ENCODE measurements at places on chromosomes 7 and 10.
A peak's percentile ranks its signal among the peaks of the same experiment; 100 is the strongest.

DNA sequence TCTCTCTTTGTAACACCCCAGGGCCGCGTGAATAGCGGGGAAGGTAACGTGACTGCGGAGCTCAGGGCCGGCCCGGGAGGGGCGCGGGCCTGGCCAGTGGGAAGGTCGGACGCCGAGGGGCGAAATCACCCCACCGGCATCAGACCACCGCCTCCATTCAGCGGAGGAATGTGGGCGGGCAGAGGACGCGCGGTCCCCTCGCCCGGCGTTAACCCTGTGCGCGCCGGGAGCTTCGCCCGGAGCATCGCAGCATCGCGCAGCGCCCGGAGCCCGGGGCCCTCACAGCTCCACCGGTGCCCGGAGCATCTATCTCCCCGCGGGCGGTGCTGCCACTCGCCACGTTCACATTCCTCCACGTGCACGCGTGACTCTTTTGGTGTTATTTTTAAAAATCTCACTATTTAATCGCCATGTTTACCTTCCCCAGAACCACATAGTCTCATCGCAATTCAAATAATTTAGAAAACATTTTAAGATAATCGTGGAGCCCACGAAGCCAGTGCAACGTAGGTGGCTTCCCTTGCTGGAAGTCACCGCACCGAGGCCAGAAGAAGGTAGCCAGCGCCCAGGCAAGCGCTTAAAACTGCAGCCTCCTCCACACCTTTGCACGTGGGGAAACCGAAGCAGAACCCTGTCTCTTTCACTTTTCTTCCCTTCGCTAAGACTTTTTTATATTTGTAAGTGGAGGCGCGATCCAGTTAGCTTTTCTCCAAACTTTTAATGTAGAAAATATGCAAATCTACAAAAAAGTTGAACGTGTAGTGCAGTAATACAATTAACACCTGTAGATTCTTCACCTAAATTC is 21.8 kb downstream of the FGFBP3 start:
- peaks cover 12% of the 10 kb centered on the region for H3K4me1 ChIP-seq
- peak; percentile 33 for DNase-seq
- peak overlapping the region; percentile 77 for H3K4me3 ChIP-seq
- no peaks in the 10 kb centered on the region for H3K36me3 ChIP-seq
- no peaks in the 10 kb centered on the region for H3K27me3 ChIP-seq

DNA sequence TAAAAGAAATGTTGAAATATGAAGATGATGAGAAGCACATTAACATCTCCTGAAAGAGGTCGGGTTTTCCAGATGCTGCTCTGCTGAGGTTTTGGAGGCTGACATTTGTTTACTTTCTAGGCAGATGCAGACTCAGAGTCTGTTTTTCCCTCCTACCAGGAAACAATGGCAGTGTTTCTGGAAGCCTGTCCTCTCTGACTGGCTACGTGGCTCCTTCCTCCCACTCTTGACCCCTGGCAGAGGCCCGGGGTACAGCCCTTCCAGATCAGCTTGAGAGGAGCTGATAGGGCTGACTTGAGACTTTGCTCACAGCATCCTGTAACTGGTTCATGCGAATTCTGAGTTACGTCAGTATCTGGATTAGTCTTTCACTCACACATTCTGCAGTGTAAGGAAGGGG is 41.1 kb upstream of the IL15RA start:
- no peak overlapping the region for H3K4me3 ChIP-seq
- H3K27me3 ChIP-seq = no peaks in the 10 kb centered on the region
- H3K4me1 ChIP-seq = no peaks in the 10 kb centered on the region
- no peaks in the 10 kb centered on the region for H3K36me3 ChIP-seq
- DNase-seq = no peak

DNA sequence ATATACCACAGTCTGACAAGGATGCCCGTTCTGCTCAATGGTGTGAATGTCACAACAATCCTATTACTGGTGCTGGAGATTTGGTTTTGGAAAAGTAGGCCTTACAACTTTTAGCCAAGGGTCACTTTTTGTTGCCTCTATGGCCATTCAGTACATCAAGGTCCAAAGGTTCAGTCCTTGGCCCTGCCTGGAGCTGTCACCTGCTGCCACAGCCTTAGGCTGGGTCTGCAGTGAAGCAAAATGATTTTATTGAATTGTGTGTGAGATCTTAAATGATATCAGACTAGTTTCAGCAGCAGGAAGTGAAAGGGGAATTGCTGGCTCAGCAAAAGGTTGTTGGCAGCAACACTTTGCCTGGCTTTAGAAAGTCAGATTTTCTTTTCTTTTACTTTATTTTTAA is 427.6 kb downstream of the THSD7A start:
- H3K27ac ChIP-seq = no peak overlapping the region
- no peaks in the 10 kb centered on the region for H3K27me3 ChIP-seq
- no peaks in the 10 kb centered on the region for H3K36me3 ChIP-seq
- no peak for DNase-seq
- H3K4me3 ChIP-seq = no peak overlapping the region

- no peaks in the 10 kb centered on the region for H3K36me3 ChIP-seq
- H3K4me3 ChIP-seq = no peak overlapping the region
- H3K4me1 ChIP-seq = no peaks in the 10 kb centered on the region
- no peaks in the 10 kb centered on the region for H3K27me3 ChIP-seq
These were observed 549.4 kb upstream of the C7orf33 start for GRCh38 chr7:148041156-148041555.

- H3K4me3 ChIP-seq = no peak overlapping the region
- no peak overlapping the region for H3K27ac ChIP-seq
- no peaks in the 10 kb centered on the region for H3K36me3 ChIP-seq
These were observed 197.8 kb upstream of the SORCS1 start for GRCh38 chr10:107362306-107362705.

DNA sequence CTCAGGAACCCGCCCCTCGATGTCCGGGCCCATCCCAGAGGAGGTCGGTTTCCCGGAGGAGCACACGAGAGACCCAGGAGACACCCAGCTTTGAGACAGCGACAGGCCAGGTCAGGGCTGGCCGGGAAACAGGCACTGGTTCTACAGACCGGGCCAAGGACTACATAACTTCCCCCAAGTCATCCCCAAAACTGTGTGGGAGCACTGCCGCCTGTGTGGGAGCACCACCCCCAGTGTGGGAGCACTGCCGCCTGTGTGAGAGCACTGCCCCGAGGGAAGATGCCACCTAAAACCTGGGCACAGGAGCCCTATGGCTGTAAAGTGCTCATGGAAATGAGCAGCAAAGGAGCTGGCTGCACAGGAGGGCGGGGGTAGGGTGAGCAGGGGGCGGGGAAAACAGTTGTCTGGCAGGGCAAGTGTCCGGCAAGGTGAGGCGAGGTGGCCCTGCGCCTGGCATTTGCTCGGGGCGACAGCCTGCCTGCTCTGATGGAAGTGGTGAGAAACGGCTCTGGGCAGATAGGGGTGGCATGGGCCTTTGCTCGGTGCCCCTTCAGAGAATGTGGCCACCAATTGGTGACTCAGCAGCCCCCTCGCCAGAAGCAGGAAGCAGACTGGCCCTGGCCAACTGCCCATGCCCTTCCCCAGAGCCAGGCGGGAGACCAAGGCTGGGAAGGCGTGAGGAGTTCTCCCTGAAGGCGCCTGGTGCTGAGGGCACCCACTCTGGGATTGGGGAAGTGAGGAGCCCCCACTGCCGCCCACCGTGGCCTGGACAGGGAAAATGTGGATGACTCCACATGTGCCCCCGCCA is 26.2 kb downstream of the PAPOLB start:
- no peak for DNase-seq
- no peak overlapping the region for H3K4me3 ChIP-seq
- no peaks in the 10 kb centered on the region for H3K4me1 ChIP-seq
- H3K36me3 ChIP-seq = no peaks in the 10 kb centered on the region
- H3K27ac ChIP-seq = no peak overlapping the region
- H3K27me3 ChIP-seq = no peaks in the 10 kb centered on the region

DNA sequence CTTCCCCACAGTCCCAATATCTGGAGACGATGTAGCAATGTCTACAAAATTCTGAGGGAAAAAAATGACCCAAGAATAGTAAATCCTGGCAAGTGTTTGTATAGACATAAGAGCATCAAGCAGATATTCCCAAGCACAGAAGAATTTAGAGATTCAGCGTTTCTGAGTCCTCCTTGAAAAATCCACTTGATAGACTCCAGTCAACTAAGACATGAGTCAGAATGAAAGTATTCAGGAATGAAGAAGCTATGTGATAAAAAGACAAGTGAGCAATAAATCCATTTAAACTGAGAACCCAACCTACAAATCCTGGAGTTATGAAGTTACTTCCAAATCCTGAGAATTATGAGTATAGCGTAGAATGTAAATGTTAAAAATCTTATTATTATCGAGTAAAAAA is 86.1 kb upstream of the NPY start:
- no peaks in the 10 kb centered on the region for H3K36me3 ChIP-seq
- H3K4me3 ChIP-seq = no peak overlapping the region
- no peak overlapping the region for H3K27ac ChIP-seq
- no peaks in the 10 kb centered on the region for H3K4me1 ChIP-seq

DNA sequence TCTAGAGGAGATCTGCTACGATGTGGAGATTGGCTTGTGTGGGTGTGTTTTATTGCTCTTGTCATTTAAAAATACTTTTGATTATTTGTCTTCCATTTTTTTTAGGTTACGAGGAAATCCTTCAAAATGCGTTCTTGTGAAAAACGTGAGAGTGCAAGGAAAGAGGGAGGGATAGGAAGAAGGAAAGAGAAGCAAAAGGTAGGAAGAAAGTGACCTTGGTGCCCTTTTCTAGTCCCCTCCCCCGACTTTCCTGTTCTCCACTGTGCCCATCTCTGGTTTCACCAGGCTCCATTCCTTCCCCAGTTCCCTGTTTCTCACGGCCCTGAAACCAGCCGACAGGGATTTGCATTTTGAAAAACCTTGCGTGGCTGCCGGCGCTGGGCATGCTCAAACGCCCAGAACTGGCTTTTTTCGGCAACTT is 506 bp upstream of the GNAI1 start:
- H3K4me1 ChIP-seq = peaks cover 17% of the 10 kb centered on the region
- DNase-seq = no peak
- H3K36me3 ChIP-seq = no peaks in the 10 kb centered on the region
- peak overlapping the region; percentile 83 for H3K27ac ChIP-seq
- no peaks in the 10 kb centered on the region for H3K27me3 ChIP-seq
- H3K4me3 ChIP-seq = peak overlapping the region; percentile 95

- H3K4me3 ChIP-seq = no peak overlapping the region
- H3K4me1 ChIP-seq = no peaks in the 10 kb centered on the region
- H3K27me3 ChIP-seq = no peaks in the 10 kb centered on the region
- DNase-seq = no peak
- H3K27ac ChIP-seq = no peak overlapping the region
These were observed 402.0 kb upstream of the NRG3 start for GRCh38 chr10:81472927-81473470.

DNA sequence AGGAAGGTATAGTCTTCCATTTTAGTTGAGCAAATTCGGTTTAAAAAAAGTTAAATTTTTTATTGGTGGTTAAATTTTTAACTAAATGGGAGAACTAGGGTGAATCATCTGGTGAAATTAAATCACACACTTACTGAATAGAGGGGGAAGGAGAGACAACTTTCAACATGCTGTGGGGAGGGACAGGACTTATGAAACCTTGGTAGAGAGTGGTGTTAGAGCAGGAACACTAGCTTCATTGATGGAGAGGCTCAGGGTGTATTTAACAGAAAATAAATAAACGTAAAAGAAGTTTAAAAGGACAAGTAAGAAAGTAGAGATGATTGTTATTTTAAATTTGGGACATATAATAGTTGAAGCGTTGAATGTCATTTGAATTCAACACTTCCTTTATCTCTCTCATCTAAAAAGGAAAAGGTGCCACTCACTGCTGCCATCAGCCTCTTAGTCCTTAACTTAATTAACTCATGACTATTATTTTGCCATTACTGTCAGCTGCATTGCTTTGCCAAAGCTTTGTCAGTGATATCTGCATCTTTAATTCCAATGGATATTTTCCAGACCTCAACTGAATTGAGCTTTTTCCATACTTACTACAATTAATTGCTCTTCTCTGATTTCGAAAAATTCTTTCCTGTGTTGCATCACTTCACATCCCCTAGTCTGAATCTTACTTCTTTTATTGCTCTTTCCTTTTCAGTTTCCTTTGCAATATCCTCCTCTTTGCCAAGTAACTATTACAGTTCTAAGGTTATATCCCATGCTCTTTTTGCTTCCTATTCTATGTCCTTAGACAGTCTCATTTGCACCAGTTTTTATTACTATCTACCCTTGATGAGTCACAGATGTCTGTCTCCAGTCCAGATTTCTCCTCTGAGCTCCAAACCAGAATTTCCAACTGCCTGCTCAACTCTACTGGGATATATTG is 71.7 kb downstream of the GNAT3 start:
- H3K4me1 ChIP-seq = no peaks in the 10 kb centered on the region
- H3K4me3 ChIP-seq = no peak overlapping the region
- no peaks in the 10 kb centered on the region for H3K27me3 ChIP-seq
- H3K36me3 ChIP-seq = no peaks in the 10 kb centered on the region
- H3K27ac ChIP-seq = no peak overlapping the region

DNA sequence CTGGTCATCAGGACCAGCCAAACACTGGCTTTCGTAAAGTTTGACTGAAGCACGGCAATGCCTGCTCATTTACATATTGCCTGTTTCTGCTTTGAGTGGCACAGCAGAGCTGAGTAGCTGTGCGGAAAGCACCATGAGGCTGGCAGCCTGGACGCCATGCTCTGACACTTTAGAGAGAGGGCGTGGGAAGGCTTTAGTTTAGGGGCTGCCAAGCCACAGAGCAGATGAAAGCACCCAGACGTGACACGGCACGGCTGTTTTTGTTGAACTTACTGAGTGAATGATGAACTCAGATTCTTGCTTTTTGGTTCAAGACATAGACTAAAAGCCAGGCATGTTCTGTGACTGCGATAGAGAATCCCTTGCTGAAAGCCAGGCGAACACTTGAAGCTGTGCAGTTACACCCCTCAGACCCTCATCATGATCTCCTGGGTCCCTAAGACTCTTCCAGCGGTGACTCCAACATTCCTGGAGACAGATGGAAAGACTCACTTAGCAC is 182.1 kb downstream of the ZMYND11 start:
- H3K36me3 ChIP-seq = peaks cover 45% of the 10 kb centered on the region
- H3K4me3 ChIP-seq = no peak overlapping the region
- no peak overlapping the region for H3K27ac ChIP-seq
- H3K4me1 ChIP-seq = no peaks in the 10 kb centered on the region
- H3K27me3 ChIP-seq = no peaks in the 10 kb centered on the region

- no peaks in the 10 kb centered on the region for H3K4me1 ChIP-seq
- no peak for DNase-seq
- H3K4me3 ChIP-seq = no peak overlapping the region
- H3K36me3 ChIP-seq = no peaks in the 10 kb centered on the region
- H3K27ac ChIP-seq = no peak overlapping the region
These were observed 170.9 kb upstream of the SMIM30 start for GRCh38 chr7:113289140-113289740.

- no peak overlapping the region for H3K4me3 ChIP-seq
- H3K27ac ChIP-seq = no peak overlapping the region
- H3K36me3 ChIP-seq = no peaks in the 10 kb centered on the region
- no peaks in the 10 kb centered on the region for H3K27me3 ChIP-seq
- no peak for DNase-seq
- no peaks in the 10 kb centered on the region for H3K4me1 ChIP-seq
These were observed 278.9 kb downstream of the GRID1 start for GRCh38 chr10:86087716-86088115.

DNA sequence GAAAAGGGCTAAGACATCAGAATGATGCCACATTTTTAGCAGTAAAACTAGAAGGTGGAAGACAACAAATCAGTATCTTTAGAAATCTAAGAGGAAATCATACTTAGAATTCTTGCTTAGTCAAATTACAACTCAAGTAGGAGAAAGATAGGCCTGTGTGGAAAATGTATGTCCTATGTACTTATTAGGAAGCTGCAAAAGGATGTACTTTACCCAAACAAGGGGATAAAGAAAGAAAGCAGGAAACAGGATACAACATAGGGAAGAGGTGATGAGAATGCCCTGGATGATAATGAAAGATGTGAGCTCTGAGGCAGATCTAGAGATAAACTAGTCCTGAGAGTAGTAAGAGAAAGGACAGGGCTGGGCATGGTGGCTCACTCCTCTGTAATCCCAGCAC is 54.9 kb downstream of the RNLS start:
- H3K36me3 ChIP-seq = no peaks in the 10 kb centered on the region
- no peak overlapping the region for H3K4me3 ChIP-seq
- H3K27ac ChIP-seq = no peak overlapping the region
- DNase-seq = no peak
- no peaks in the 10 kb centered on the region for H3K4me1 ChIP-seq
- no peaks in the 10 kb centered on the region for H3K27me3 ChIP-seq

All from psoas muscle (tissue), 8 donors.